CD4-positive, alpha-beta T cell treated with Interleukin-6 at 100 ng/mL for 8 hours (primary cell): ENCODE measurements at places on chromosomes 11 and 22.

GRCh38 chr22:25193130-25193529 is 6.5 kb upstream of the CRYBB3 start:
- DNase-seq = no peak

GRCh38 chr11:120390585-120390922 is 54.3 kb downstream of the ARHGEF12 start:
- no peak for DNase-seq

DNA sequence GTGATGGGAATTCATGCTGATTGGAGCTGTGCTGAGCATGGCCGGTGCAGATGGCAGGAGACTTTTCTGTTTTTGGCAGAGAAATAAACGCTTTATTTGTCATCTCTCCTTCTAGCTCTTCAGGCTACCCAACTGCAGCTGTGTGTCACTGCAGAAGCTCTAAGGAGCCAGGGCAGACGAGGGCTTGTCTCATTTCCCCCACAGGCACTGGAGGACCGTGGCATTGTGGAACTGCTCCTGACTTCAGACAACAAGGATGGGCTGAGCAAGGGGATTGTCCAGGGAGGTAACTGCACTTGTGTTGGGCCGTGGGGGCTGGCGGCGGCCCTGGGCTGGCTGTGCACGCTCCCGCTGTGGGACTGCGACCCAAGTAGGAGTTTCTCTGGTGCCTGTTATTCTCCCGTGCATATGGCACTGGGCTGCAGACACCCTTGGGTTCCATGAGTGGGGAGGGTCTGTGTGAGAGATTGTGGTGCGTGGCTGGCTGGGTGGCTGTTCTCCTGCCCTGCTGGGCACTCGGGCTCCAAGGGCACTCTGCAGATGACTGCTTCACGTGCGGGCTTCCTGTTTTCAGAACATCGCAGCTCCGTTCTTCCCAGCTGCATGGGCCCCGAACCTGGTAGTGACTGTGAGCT is 27.2 kb downstream of the GLB1L2 start:
- no peak for DNase-seq

- DNase-seq = no peak
These were observed 3913.9 kb upstream of the OR11H1 start for GRCh38 chr22:11613898-11614755.

- peak; percentile 59 for DNase-seq
These were observed 22.7 kb downstream of the YPEL1 start for GRCh38 chr22:21712751-21713427.

- DNase-seq = no peak
These were observed 39.4 kb upstream of the NUP50 start for GRCh38 chr22:45124176-45124847.

DNA sequence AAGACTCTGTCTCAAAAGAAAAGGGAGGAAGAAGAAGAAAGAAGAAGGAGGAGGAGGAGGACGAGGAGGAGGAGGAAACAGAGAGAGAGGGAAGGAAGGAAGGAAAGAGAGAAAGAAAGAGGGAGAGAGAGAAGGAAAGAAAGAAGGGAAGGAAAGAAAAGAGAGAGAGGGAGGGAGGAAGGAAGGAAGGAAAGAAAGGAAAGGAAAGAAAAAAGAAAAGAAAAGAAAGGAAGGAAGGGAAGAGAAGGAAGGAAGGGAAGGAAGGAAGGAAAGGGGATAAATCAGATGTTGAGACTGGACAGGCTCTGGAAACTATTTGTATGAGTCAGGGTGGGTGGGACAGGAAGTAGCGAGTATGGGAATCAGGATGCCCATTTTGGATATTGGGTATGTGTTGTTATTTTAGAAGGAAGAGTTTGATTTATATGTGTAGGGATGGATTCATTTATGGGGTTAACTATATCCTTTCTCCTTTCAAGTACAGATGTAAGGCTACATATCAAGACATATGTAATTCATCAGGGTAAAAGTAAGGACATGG is 6.0 kb upstream of the RPL3 start:
- DNase-seq = no peak

DNA sequence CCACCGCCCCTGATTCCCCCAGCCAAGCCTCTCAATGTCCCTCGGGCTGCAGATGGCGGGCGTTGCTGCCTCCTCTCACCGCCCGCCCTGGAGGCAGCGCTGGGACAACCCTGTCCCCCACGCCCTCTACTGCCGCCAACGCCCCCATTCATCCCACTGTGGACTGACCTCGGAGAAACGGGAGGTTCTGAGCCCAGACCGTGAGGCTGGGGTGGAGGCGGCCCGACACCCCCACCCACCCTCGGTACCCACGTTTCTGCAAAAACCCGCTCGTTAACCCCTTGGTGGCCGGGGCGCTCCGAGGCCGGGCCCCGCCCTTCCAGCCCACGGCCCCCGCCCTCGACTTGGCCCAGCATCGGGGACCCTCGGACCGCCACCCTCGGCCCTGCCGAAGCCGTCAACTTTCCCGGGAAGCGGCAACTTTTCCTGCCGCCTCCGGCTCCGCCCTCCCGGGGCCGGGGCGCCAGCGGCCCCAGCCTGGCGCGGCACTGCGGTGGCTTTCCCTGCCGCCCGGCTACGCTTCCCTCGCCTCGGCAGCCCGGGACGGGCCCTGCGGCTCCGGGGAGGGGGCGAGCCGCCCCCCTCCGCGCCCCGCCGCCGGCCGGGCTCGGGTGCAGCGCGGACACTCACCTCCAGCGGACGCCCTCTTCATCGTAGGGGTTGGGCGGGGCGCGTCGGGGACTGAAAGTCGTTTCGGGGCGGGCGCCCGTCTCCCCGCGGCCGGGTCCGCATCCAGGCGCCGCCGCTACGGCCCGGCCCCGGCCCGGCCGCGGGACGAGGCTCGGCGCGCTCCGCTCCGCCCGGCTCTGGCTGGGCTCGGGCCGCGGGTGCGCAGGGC is 458 bp downstream of the RTN4R start:
- no peak for DNase-seq

GRCh38 chr11:45036010-45036409 is 85.3 kb upstream of the TP53I11 start:
- no peak for DNase-seq

GRCh38 chr11:77854838-77855237 is 33.9 kb downstream of the AAMDC start:
- DNase-seq = no peak

- no peak for DNase-seq
These were observed 115.7 kb upstream of the C11orf87 start for GRCh38 chr11:109306322-109306721.
